RPMI7951 (cell line): ENCODE measurements at places on chromosomes 1 and 21. TPM values are rescaled to one million over a fixed set of nuclear protein-coding genes. Genes with fewer than 3 reads are reported as not detected.

DNA sequence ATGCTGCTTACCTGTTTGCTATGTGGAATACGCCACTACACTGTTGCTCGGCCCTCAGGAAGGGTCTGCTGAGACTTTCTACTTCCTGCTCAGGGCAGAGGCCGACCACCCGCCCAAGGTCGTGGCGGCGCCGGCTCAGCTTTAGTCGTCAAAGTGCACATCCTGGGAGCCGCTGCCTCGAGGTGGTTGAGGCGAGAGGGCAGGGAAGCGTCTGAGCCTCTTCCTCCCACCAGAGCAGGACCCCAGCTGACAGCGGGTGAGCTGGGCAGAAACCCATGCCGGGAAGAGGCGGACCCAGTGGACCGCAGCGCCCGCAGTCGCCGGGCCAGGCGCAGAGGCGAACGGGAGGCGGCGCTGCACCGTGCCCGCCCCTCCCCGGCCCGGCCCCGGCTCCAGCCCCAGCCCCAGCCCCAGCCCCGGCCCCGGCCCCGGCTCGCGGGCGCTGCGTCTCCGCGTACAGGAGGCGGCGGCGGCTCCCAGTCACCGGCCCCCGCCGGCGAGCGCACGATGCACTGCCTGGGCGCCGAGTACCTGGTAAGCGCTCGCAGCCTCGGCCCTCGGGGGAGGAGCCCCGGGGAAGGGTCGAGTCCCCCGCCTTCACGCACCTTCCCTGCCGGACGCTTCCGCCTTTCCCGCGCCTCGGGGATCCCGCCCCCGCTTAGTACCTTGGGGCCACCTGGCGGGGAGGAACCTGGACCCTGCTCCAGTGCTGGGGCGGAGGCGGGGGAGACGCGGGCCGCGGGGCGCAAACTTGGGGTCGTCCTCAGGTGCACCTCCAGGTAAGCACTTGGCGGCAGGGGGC, at the start of gene SLC44A3:
Gene SLC44A3, plus strand, starts transcription at position 413 of the 802 bp plus-strand sequence. Its CDS starts 95 bp downstream, at position 508.
- DNase-seq: peak; percentile 64

DNA sequence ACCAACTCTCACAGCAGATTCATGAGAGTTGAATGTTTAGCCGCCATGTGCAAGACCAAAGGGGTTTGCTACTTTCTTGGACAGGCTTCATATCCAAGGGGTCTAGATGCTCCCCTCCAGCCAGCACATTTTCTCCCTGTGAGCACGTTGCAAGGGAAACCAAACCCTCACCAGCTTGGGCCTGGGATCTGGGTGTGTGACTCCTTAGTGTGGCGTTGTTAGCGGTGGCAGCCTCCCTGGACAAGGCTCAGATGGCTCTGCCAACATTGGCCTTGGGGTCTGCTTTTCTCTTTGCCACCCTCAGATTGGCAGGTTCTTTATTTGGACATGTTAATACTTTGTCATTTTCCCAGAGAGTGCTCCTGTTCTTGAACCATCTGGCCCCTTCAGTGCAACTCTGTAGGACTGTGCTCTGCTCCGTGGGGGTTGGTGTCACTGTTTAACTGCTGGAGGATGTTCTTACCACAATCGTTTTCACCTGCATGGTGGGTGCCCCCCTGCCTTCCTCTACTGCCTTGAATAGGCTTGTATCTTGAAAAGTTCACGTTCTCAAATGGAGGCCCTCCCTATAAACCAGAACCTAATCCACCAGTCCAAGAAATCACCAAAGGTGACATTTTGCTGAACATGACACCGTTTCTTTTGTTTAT, 13.4 kb downstream of the ABCG1 start:
- DNase-seq: no peak

- no peak for DNase-seq
These were observed 134.8 kb upstream of the KIF26B start for GRCh38 chr1:245019910-245020486.

DNA sequence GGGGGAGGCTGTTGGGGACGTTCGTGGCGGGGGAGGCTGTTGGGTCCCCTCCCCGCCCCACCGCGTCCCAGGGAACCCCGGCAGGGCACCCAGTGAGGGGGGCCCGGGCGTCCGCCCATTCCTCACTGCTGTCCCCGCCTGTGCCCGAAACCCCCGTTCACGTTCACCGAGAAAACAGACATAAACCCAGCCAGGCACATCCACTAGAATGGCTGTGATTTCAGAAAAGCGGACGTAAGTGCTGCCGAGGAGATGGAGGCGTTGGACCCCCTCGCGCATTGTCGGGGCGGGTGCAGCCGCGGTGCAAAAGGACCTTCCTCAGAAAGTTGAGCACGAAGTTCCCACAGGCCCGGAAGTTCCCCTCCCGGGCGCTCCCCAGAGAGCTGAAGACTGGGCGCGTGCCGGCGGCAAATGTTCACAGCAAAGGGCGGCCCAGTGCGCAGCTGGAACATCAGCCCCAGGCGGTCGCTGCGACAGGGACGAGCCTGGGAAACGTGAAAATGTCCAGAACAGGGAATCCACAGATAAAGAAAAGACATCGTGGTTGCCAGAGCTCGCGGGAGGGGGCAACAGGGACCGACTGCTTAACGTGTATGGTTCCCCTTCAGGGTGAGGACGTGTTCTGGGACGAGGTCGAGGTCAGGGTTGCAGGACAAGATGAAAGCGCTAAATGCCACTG, 18.5 kb upstream of the SAMD11 start:
- DNase-seq: no peak

DNA sequence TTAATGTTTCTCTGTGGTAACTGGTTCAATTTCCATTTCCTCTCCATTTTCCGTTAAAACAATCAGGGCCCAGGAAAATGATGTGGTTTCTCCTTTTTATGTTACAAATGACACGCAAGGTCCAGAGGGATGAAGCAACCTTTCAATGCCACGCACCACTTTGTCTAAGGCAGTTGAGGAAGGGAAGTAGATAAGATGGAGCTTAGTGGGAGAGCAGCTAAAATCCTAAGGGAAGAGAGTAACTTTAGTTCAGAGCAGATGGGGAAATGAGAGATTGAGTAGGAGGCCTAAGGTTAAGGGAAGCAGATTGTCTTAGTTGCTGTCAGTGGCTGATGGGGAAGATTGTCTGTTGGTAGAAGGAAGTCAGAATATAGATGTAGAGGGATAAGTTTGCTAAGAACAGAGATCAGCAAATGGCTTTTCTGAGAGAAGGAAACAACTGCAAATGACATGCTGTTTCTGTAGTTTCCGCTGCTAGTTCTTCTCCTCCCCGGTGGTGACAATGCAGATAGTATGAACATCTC, 660 bp downstream of the CD1C start:
- no peak for DNase-seq

GREM2 gene
- not detected in 2 replicates for total RNA-seq

- peak; percentile 61 for DNase-seq
These were observed 324.2 kb downstream of the HLX start for GRCh38 chr1:221203224-221204054.

UTP25 gene
- total RNA-seq: 5.3 and 7.0 TPM in 2 replicates

S100B gene
- total RNA-seq: 27.7 and 31.8 TPM in 2 replicates

DNA sequence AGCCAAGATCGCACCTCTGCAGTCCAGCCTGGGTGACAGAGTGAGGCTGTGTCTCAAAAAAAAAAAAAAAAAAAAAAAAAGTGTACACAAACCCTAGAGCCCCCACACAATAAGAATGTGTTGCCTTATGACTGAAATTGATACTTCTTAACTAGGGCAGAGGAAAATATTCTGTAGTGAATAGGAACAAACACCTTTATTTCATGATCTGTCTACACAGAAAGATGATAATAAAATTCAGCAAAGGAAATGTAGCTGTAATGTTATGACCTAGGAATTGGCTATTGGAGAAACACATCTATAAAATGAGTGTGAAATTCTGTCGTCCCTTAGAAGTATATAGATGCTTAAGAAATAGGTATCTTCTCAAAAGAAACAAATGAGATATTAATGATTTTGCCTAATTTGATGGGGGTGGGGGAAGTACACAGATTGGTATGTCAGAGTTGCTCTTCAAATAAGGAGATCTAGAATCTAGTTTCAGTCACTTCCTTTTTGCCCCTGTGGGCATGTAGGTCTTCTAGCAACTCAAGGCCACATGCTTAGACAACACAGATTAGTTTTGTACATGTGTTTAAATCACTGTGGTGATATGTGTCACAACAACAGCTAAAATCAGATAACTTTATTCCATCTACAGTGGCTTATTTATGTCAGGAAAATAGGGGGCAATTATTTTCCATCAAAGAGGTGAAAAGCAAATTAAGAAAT, 10.7 kb upstream of the GPR25 start:
- no peak for DNase-seq

DNA sequence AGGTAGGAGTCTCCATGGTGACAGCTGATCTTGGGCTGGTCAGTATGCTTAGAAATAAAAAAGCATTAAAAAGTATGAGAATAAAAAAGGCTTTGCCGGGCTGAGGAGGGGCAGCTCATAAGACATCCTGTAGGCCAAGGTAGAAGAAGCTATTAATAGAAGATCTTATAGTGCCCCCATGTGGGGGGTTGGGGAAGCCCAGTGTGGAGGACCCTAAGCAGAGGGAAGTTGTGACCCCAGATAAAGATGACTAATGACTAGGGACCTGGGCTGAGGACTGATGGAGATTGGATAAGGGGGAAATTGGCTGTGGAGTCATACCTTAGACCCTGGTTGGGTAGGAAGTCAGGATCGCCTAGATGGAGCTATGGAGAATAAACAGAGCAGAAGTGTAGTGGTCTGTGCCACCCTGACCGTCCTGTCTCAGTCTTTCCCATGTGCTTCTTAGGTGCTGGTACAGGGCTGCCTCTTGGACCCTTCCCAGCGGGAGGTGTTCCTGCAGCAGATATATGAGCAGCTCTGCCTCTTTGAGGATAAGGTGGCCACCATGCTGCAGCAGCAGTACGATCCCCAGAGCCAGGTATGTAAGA, 25.0 kb downstream of the SZT2 start:
- peak; percentile 59 for DNase-seq

MPL gene
- total RNA-seq: not detected in 2 replicates

- DNase-seq: no peak
These were observed 14.5 kb downstream of the SLC6A17 start for GRCh38 chr1:110164725-110165350.

GRCh38 chr1:210457568-210457967, 128.9 kb downstream of the HHAT start:
- DNase-seq: no peak

DNA sequence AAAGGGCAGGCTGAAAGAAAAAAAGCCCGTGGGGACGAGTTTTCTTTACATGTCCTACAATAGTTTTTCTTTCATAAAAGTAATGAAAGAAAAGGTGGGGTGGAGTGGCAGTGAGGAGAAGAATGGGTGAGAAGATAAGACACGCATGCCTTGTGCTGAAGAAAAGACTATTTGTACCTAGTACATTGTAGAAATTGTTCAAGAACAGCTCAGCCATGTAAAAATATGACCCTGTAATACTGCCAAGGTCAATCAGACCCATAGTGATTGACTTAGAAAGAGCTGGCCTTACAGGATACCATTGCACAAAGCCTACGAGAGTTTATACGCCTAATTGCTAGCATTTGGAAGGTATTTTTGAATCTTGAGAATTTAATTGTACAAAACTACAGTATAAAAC, 126.0 kb upstream of the NRIP1 start:
- DNase-seq: no peak

GRCh38 chr1:3498246-3498930, 43.9 kb downstream of the ARHGEF16 start:
- no peak for DNase-seq
